ENCODE measurements at places on chromosomes 5 and 9. TPM values are rescaled to one million over a fixed set of nuclear protein-coding genes. Genes with fewer than 3 reads are reported as not detected.

DNA sequence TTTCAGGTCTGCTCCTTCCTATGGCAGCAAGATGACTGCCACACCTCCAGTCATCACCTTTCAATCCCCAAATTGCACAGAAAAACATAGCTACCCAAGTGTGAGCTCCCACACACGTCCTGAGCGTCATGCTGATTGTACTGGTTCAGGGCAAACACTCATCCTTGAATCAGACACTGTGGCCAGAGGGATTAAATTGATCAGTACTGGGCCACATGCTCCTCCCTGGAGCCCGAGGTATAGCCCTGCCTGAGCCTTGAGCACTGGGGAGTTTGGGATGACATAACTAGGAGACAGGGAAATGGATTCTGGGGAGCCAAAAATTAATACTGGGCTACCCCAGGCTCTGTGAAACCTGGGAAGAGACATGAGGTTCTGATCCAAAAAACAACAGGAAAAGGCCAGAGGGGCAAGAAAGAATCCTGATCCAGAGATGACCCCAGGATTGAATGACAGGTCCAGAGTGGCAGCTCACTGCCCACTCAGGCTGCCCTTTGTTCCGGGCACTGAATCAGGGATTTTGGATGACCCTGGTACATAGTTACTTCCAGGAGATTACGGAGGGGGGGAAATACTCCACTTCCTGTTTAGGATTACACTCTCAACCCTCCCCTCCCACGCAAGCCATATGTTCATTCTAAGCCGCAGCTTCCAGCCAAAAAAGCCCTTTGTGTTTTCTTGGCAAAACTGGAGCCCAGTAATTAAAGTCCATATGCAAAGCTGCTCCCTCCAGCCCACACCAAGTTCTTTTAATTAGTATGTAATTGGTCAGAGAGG lies 141.6 kb upstream of the SPRY4 start:
- DNase-seq: no peak

DNA sequence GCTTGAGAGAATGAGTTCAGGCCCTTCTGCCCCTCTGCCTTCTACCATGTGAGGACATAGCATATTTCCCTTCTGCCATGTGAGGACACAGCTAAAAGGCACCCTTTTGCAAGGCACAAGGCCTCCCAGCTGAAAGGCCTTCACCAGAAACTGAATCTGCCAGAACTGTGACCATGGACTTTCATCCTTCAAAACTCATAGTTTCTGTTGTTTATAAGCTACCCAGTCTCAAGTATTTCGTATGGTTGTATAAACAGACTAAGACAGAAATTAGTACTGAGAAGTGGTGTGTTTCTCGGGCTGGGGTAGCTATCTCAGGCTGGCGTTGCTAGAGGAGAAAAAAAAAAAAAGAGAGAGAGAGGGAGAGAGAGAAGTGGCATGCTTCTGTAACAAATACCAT lies 368.6 kb downstream of the DMRTA1 start:
- no peak for DNase-seq

DNA sequence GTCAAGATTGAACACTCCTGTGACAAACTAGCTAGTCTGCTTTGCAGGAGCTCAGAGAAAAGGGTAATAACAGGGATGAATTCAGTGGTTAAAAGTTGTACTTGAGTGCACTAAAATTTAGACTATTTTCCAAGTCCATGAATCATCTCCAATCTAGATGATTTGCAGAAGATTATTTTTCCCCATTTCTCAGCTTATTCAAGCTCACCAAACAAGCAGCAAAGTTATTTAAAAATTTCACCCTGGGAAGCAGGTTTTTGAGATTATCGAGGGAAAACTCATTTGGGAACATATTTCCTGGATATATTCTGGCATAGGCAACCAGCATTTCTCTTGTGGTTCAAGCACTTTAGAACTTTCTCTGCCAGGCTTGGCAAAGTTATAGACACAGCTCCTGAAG lies 311.4 kb downstream of the TLE1 start:
- DNase-seq: no peak

GRCh38 chr5:116876240-116876840 lies 301.7 kb upstream of the SEMA6A start:
- DNase-seq: no peak

DNA sequence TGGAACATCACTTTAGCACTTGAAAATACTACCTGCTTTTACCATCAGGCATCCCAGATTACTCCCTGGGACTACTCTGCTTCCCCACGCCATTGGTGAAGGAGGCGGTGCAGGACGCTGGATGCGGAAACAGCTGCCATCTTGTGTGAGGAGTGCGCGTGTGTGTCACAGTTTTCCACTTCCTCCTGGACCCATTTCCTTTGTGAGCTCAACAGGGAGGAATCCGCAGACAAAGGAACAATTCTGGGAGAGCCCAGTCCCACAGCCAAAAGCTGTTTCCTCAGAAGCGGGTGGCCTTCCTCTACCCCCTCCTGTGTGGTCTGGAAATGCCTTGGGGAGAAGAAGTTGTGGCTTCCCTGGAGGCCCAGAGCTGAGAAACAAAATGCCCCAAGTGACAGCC lies 16.8 kb downstream of the AFAP1L1 start:
- DNase-seq: no peak

The ETF1 gene
- 71.2 TPM for total RNA-seq

Measured in suprapubic skin (tissue), 4 donors.